ENCODE measurements at places on chromosomes 2 and 18. TPM values are rescaled to one million over a fixed set of nuclear protein-coding genes. Genes with fewer than 3 reads are reported as not detected.
A peak's percentile ranks its signal among the peaks of the same experiment; 100 is the strongest.

Gene PLA2R1
- 5.6 TPM for polyA plus RNA-seq

GRCh38 chr2:111946294-111947114 is 48.1 kb downstream of the MERTK start:
- DNase-seq, result peak; percentile 85

GRCh38 chr2:127695491-127696472 is 5.5 kb upstream of the SFT2D3 start:
- peak; percentile 84 for DNase-seq

GRCh38 chr2:57876313-57876712 is 170.3 kb upstream of the VRK2 start:
- no peak for DNase-seq

- no peak for DNase-seq
These were observed 261.5 kb upstream of the SIX3 start for GRCh38 chr2:44679990-44680389.

Gene FAM161A
- 28.3 TPM for polyA plus RNA-seq

Gene SMYD1
- not detected for polyA plus RNA-seq

- DNase-seq, result no peak
These were observed 164.8 kb downstream of the MYCN start for GRCh38 chr2:16104949-16105668.
